NCI-H1092 (cell line): ENCODE measurements at places on chromosomes 16 and 17.

- no peak for DNase-seq
Measured at GRCh38 chr16:58037365-58038057, 12.0 kb downstream of the MMP15 start.

- no peak for DNase-seq
Measured at GRCh38 chr17:11170881-11171280, 70.1 kb upstream of the SHISA6 start.

DNA sequence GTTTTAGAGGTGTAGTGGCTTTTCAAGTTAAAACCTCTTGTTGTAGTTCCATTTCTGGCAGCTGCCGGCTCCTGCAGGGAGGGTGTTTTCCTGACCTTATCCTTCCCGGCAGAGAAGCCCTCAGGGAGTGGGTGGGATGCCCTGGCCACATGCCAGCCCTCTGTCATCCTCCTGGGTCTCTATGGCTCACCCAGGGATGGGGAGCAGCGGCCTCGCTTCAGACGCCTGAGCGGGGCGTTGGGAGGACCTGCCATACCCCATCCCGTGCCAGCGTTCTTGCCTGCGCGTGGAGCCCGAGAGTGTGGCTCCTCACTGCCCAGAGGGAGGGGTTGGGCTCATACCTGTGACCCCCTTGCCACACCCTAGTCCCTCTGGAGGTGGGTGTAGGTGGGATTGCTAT is 11.9 kb downstream of the KCNJ12 start:
- no peak for DNase-seq

- no peak for DNase-seq
Measured at GRCh38 chr16:77172951-77173350, 18.0 kb upstream of the MON1B start.

GRCh38 chr17:42684929-42685556 is 2.7 kb downstream of the CNTNAP1 start:
- no peak for DNase-seq

DNA sequence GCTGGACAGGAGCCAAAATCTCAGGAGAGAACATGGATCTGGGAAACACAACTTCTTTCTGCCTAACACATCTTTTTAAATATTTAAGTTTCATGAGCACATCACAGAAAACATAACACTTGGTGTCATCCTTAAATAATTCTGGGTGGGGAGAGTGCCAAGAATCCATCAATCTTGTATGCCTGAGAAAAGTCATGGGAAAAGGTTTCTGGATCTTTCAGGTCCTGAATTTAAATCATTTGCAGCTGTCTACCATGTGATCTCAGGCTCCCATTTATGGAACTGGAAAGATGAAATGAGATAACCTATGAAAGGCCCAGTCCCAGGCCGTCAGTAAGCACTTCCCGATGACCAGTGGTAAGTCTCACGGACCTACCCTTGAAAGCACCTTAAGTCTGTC is 15.1 kb downstream of the CDH11 start:
- no peak for DNase-seq

GRCh38 chr17:81194225-81194760 is 28.3 kb upstream of the AATK start:
- DNase-seq: no peak

- no peak for DNase-seq
Measured at GRCh38 chr17:8855477-8856204, 11.8 kb downstream of the PIK3R6 start.

DNA sequence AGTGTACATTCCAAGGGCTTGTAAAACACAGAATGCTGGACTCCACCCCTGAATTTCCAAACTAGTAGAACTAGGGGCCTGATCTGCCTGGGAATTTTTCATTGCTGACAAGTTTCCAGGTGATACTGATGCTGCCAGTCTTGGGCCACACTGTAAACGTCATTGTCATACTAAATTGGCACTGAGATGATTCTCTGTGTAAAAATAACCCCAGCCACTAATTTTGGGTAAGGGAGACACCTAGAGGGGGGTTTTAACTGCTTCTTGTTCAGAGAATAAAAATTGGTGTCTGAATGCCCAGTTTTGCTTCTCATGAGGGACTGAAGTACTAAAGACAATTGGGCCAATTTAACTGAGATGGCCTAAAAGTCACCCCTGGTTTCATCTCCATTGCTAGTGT is 5.0 kb upstream of the CDH13 start:
- no peak for DNase-seq

GRCh38 chr17:58703137-58703915 is 10.9 kb downstream of the RAD51C start:
- no peak for DNase-seq

DNA sequence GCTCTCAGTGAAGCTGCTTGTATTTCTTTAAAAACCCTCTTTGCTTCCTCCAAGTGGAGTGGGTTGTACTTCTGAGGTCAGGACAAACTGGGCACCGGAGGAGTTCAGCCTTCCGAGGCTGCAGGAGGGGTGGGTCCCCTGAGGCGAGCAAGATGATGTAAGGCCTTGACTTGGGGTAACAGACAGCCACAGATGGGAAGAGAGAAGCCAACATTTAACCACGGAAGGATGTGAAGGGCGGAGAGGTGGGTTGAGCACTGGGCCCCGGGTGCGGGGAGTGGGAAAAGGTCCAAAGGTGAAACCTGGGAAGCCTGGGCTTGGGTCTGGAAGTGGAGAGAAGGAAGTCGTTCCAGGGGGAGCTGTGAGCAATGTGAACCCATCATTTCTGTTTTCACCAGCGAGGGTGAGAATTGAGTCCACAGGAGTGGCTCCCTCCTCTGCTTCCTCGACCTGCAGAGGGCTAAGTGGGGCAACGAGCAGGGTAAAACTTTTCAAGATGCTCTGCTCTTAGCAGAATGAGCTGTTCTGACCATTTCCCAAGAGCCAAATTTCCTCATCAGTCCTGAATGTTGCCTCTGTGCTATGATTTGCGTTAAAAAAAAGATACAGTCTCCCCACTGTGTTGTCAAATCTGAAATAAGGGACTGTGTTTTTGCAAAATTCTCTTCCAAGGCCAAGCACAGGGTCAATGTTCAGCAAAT is 137.7 kb upstream of the CRHR1 start:
- no peak for DNase-seq

- DNase-seq: no peak
Measured at GRCh38 chr16:30920891-30921290, 2.5 kb upstream of the FBXL19 start.

- DNase-seq: no peak
Measured at GRCh38 chr17:50484386-50485155, 5.9 kb downstream of the RSAD1 start.
